ENCODE measurements at places on chromosomes 5 and 9.

- peak; percentile 52 for DNase-seq
Observed at GRCh38 chr5:160169326-160169725, 50.1 kb upstream of the PWWP2A start.

DNA sequence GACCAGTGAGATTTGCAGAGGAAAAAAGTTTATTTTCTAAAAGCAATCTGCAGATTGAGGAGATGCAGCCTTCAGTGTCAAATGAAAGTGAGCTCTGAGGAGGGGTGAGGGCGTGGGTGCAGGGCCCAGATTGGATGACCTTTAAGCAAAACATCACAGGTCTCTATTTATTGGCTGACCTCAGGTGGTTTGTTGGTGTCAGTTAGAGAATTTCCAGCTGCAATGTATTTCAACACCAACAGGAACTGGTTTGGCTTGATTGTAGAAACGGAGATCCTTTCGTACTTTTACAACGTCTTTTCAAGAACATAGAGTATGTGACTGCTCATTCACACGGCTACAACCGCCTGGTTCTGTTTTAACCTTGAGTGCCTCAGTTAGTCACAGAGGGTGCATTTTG is 1069.1 kb downstream of the EFNA5 start:
- no peak for DNase-seq

- no peak for DNase-seq
Observed at GRCh38 chr5:122150215-122150614, 20.9 kb downstream of the ZNF474 start.

- peak; percentile 72 for DNase-seq
Observed at GRCh38 chr5:141664733-141665461, 13.7 kb upstream of the FCHSD1 start.

GRCh38 chr5:138252944-138253343 is 21.5 kb downstream of the GFRA3 start:
- DNase-seq: no peak

- peak; percentile 84 for DNase-seq
Observed at GRCh38 chr9:134335061-134335460, 8.8 kb downstream of the RXRA start.

- no peak for DNase-seq
Observed at GRCh38 chr5:41708604-41708940, 161.7 kb downstream of the OXCT1 start.

GRCh38 chr5:159786901-159787691 is 129.2 kb upstream of the ADRA1B start:
- no peak for DNase-seq

GRCh38 chr9:126615791-126616447 is 2.2 kb downstream of the LMX1B start:
- no peak for DNase-seq

- no peak for DNase-seq
Observed at GRCh38 chr5:143214890-143215289, 188.6 kb downstream of the NR3C1 start.

GRCh38 chr5:84425365-84425881 is 40.7 kb upstream of the EDIL3 start:
- DNase-seq: no peak

DNA sequence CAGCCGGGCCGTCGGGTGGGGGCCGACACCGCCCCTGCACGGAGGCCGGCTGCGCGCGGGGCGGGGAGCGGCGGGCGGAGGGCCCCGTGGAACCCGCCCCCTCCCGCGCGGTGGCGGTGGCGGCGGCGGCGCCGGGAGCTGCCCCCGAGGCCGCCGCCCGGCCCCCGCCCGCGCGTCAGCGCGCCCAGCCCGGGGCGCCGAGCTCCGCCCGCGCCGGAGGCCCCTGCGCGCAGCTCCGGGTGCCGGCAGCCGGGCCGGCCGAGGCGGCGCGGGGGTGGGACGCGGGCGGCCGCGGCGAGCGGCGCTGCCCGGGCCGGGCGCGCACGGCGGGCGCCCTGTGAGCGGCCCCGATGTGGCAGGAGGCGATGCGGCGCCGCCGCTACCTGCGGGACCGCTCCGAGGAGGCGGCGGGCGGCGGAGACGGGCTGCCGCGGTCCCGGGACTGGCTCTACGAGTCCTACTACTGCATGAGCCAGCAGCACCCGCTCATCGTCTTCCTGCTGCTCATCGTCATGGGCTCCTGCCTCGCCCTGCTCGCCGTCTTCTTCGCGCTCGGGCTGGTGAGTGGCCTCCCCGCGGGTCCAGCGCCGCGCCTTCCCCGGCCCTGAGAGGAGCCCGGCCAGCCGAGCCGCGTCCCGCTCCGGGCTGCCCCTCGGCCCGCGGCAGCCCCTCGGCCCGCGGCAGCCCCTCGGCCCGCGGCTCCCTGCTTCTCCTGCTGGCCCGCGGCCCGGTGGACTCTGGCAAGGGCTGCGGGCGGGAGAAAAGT is at the start of gene ADCY2:
Gene ADCY2 (plus strand): TSS at position 192 of the 766 bp plus-strand sequence. CDS start 159 bp downstream, at position 351.
- peak; percentile 38 for DNase-seq

DNA sequence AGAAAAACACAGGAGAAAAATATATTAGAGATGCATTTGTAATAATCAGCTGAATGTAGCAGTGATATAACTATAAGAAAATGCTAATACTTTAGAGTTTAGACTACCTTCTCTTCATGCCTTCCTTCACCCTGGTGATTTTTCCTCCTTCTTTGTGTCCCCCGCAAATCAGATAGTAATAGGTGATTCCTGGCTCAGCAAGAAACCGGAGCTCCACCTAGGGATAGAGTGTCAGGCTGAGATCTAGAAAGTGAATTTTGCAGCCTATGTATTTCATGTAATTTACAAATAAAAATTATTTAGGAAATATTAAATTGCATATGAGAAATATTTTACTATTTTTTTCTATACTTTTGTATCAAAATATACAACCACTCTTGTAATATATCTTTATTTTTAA is 109.8 kb upstream of the ST8SIA4 start:
- DNase-seq: no peak

- DNase-seq: peak; percentile 72
Observed at GRCh38 chr5:92641031-92641962, 939.7 kb downstream of the NR2F1-AS1 start.

DNA sequence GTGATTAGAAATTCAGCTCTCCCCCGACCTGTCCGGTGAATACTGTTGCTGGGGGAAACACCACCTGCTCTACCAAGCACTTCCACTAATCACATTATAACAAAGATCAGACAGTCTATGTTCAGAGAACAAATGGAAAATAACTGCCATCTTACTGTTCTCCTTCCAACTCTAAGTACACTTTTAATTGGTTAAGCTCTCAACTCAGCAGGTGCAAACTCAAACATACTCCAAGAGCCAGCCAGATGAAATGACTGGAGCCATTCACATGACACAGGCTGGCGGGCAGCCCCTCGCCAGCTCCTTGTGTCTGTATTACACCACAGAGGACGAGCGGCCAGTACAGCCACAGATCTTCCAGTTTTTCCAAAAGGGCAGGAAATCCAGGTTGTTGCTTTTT is 16.1 kb downstream of the LIFR start:
- no peak for DNase-seq

GRCh38 chr5:34685485-34686165 is 29.5 kb downstream of the RAI14 start:
- DNase-seq: peak; percentile 81

GRCh38 chr9:79766091-79766490 is 194.3 kb downstream of the TLE4 start:
- no peak for DNase-seq

DNA sequence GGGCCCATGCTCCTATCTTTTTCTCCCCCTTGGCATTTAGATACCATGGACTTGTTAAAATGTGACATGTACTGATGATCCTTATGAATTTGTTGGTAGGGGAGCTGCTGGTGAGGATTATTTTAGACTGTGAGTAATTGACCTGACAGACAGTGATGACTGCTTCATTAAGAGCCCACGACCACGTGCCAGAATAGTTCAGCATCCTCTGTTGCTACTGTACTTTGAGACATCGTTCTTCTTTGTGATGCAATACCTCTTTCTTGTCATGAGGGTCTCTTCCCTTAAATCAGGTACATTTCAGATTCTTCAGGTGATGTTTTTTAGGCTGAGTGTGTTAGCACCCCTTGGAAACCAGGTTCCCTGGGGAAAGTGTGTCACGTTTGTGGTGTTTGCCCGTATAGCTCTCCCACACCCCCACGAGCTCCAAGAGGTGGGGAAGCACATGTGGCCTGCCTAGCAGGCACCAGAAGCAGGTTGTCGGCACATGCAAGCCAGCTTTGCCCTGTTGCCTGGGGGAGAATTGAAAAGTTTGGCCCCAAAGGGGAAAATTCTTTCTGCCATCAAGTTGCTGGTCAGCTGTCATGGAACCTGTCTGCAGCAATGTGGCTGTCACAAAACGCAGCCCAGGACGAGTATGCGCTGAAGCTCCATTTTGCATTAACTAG is 25.1 kb downstream of the QRFP start:
- no peak for DNase-seq

DNA sequence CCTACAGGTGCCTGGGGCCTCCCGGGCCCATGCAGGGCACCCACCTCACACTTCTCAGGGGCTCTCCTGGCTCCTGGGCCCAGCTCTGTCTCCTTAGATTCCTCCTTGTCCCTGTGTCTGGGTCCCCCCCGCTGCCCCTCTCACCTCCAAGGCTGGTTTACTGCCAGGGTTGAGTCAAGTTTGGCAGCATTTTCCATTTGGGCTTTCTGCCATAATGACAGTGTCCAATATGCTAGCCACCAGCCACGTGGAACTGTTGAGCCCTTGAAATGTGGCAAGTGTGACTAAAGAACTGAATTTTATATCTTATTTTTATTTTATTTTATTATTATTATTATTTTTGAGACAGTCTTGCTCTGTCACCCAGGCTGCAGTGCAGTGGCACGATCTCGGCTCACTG is 1.9 kb downstream of the TTC16 start:
- DNase-seq: no peak

- no peak for DNase-seq
Observed at GRCh38 chr5:119076080-119076479, 5.2 kb downstream of the DMXL1 start.

DNA sequence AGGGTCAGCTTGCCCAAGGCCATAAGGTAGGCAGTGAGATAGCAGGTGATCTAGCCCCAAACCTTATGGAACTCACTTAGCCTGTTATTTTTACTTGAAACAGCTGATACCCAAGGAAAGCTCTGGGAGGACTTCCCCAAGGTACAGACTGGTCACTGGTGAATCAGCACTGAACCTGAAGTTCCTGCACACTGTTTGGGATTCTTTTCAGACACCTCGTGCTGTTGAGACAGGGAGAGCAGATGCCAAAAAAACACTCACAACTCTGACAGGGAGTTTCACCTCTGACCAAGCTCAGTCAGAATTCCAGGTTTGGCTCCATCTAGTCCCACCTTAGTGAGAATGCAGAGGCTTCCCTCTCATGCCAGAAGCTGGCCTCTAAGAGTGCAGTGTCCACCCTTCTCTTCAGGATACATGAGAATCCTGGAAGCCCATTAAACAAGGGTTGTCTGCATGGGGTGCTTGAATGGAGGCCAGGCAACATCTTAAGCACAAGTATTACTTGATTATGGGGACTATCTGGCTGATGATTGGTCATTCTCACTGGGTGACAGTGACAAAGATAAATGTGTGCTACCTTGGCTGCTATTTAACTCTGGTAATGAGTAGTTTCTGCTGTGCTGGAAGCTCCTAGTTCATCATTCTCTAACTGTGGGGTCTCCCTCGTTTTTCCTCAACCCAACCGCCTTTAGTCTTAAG is 122.8 kb upstream of the SLIT3 start:
- DNase-seq: peak; percentile 75

DNA sequence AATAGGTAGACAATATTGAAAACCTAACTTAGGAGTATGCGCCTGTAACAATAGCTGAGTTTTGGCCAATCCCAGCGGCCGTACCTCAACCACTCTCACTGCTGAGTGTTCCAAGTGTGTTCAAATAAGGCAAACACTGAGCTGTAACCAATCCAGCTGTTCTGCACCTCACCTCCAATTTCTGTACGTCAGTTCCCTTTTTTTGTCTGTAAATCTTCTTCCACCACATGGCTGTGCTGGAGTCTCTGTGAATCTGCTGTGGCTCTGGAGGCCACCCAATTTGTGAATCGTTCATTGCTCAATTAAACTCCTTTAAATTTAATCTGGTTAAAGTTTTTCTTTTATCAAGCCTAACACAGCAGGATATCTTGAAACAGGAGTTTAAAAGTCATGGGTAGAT is 116.3 kb downstream of the SLC28A3 start:
- DNase-seq: no peak

DNA sequence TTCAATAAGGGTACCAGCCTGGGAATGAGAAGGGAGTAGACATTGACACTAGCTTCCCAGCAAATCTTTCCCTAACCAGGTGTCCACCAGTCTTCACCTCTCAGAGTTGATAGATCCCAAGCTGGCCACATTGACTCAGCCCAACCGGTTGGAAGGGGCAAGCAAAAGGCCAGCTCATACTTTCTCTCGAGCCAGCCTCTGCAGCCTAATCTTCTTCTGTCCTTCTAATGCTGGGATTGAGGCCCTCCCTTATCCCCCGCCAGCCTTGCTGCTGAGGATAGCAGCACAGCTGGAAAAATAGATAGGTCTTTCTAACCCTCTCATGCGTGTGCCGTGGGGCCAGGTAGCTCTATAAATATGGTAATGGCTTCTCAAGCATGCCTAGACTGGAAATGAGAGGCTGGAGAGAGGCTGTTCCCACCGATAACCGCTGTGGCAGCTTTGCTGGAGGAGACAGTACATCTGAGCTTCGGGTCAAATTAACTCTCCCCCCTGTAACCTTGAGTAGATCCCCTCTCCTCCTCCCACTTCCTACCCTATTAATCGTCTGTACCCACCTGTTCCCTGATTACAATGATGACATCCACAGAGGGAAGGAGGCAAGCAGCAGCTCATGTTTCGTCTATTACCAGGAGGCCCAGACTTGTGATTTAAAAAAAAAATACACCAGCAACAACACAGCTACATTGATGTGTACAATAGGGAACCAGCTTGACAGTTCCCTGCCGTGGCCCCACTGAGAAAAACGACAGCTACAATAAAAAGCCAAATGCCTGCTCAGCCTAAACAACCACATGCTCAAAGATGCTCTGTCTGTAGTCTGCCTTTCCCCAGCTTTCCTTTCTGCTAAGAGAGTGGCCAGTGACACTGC is 219.9 kb upstream of the BRINP1 start:
- DNase-seq: no peak

DNA sequence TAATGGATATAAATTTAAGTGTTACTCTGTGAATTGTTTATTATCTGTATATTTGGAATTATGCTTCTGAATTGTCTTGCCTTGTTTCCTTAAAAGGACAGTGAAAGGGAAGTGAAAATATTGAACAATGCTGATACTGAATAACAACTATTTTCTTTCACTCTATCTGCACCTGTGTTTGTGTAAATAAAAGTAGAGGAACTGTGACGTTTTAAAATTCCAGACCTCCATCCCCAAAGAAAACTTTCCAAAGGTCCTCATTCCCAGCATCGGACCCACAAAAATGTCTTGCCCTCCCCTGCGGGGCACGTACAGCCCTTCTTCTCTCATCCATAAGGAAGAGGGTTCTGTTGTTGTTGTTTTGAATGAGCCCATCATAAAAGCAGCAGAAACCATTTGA is 100.0 kb downstream of the NLN start:
- DNase-seq: no peak

- peak; percentile 71 for DNase-seq
Observed at GRCh38 chr9:89461265-89461664, 36.6 kb downstream of the SEMA4D start.

DNA sequence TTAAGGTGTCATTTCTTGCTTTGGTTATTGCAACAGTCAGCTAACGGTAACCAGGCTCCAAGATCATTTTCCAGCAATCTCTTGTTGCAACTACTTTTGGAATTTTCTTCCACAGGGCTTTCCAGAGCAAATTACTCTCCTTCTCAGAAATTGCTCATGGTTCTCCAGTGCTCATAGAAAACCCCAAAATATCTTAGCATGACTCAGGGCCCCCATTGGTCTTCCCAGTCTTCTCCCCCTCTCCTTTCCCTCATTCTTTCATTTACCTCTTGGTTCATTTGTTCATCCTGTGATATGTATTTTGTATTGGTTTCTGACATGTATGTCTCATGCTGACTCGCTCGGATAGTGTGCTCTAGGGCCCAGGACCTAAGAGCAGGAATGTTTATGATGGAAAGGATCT is 35.6 kb downstream of the WWC1 start:
- peak; percentile 77 for DNase-seq
